ENCODE measurements at places on chromosomes 11 and 22. TPM values are rescaled to one million over a fixed set of nuclear protein-coding genes. Genes with fewer than 3 reads are reported as not detected.

GRCh38 chr11:114928260-114928870 is 250.0 kb downstream of the NXPE2 start:
- no peak for DNase-seq

GRCh38 chr11:68925611-68926010 is 21.9 kb downstream of the IGHMBP2 start:
- DNase-seq, result no peak

- DNase-seq, result no peak
These were observed 33.1 kb upstream of the PICALM start for GRCh38 chr11:86101941-86102407.

GRCh38 chr11:46889251-46889650 is 29.1 kb downstream of the LRP4 start:
- DNase-seq, result no peak

GRCh38 chr11:32079553-32079952 is 11.3 kb upstream of the RCN1 start:
- no peak for DNase-seq

POLR3H gene
- total RNA-seq, result 18.6 TPM

- DNase-seq, result no peak
These were observed 4.7 kb downstream of the RTCB start for GRCh38 chr22:32407312-32407711.

- no peak for DNase-seq
These were observed 2.4 kb downstream of the RPS19BP1 start for GRCh38 chr22:39530116-39530515.

DNA sequence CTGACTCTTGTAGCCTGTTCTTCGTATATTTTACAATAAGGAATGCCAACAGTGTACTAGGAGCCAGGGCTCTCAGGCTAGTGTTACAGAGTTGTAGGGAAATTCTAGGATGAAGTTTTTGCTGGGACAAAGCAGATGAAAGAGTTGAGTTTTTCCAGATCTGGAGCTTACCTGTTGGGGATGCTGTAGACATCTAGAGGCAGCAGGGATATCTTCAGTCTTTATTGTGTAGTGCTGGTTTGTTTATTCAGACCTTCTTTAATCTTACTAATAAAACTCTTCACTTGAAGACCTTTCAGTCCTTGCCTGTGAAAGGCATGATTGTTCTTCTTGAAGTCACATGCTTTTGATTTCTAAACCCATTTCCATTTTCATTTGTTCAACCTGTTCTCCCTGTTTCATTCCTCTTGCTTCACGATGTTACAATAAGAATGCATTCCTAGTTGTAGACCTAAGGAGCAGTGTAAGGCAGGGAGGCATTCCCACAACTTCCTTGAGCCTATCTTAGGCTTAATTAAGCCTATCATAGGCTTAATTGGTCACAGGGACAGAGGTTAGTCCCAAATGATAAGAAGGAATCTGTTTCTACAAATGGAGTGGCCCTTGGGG is 7.9 kb upstream of the SLC37A2 start:
- DNase-seq, result no peak

TCN1 gene
- not detected for total RNA-seq

TSSK2 gene
- total RNA-seq, result not detected

TECTA gene
- total RNA-seq, result 0.74 TPM

DNA sequence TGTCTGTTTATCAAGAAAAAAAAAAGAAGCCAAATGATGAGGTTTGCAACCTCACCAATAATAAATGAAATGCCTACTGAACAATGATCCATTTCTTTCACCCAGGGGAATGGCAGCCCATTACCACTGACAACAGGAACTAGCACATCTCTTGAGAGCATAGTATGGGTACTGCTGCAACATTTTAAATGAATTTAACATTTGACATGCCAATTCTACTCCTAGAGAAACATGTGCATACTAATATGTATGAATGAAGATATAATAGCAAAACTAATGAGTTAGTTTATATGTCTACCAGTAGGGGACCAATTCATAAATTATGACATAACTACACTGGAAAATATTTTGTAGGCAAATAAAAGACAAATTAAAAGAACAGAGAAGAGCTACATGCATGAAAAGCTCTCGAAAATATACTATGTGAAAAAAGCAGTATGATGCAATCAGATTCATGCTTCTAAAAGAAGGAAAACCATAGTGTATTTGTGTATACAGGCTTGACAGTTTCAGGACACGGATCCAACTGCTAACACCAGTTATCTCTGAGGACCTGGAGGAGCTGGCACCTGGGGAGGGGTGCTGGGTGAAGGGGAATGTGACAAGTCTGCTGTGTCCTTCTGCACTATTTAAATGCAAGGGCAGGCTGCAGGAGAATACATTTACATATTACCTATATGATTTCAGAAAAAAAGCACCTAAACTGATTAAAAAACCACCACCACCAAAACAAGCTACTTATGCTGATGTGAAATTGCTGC is 6.9 kb downstream of the SMCO4 start:
- DNase-seq, result no peak
